Stimulated activated memory B cell treated with anti-CD40 and anti-IgM and Interleukin-4, amounts not matched to agents 10 μg/mL and 1 μg/mL and 100 μg/mL, for 72 hours (primary cell): ENCODE measurements at places on chromosomes 11 and 22.

- peaks cover 43% of the 10 kb centered on the region for H3K4me1 ChIP-seq
- H3K4me3 ChIP-seq, result peak overlapping the region; percentile 38
- H3K36me3 ChIP-seq, result peaks cover 20% of the 10 kb centered on the region
Measured at GRCh38 chr11:47271961-47272661, 2.2 kb downstream of the MADD start.

- H3K36me3 ChIP-seq, result no peaks in the 10 kb centered on the region
- no peak for ATAC-seq
- peaks cover 9% of the 10 kb centered on the region for H3K4me1 ChIP-seq
- no peak overlapping the region for H3K4me3 ChIP-seq
- H3K27ac ChIP-seq, result no peak overlapping the region
- H3K27me3 ChIP-seq, result no peaks in the 10 kb centered on the region
Measured at GRCh38 chr22:33116841-33117547, 58.8 kb upstream of the SYN3 start.

DNA sequence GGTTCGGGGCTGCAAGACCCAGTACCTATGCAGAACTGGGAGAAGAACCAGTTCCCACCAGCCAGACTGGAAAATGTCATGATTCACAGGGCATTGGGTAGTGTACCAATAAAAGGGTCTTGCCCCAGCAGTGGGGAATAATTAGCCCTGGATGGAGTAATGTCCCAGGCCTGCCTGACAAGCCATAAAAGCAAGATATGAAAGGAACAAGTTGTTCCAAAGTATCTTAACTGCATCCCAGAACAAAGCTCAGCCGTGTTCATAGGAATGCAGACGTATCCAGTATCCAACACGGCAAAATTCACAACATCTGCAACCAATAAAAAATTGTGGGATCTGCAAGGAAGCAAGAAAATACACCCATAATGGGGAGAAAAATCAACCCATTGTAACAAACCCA lies 47.9 kb downstream of the ASCL2 start:
- no peak for ATAC-seq
- no peak overlapping the region for H3K27ac ChIP-seq
- H3K4me3 ChIP-seq, result no peak overlapping the region

DNA sequence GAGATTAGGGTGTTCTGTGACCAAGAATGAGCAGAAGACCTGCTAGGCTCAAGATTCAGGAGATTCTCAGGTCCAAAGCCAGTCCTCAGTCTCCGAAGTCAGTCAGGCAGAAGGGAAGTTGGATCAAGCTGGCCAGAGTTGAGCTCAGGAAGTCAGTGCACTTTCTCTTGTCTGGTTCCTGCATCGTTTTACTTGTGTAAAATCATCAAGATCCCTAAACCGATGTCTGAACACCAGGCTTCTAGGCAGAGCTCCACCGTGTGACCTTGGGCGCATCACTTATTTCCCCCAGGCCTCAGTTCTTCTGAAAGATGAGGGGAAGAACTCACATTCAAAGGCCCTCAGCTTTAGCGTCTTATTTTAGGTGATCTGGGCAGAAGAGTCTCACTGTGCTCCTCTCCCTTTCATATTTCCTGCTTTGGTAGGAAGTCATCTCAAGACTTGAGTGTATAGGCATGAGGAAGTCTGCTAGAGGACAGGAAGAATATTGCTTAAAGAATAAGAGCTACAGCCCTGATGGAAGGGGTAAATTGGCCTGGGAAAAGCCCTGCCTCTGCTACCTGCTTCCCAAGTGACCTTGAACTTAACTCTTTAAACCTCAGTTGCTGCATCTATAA lies 20.2 kb downstream of the NF2 start:
- H3K27ac ChIP-seq, result peak overlapping the region; percentile 9
- H3K4me1 ChIP-seq, result peaks cover 57% of the 10 kb centered on the region
- no peak for ATAC-seq

DNA sequence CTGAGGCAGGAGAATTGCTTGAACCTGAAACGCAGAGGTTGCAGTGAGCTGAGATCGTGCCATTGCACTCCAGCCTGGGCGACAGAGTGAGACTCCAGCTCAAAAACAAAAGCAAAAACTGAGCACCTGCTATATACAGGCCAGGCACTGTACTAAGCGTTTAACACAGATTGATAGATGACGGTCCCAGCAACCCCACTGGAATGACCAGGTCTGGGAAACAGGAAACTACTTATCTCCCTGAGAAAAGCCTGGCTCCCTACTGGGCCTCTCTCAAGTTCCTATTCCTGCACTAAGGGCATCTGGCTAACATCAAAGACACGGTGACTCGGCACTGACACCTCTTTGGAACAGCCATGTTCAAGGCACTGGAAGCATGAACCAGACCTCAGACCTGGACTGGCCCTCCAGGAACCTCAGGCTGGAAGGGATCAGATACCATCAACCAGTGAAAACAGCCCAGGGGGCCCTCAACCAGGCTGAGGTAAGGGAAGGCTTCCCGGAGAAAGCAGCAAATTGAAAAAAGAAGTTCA lies 16.6 kb downstream of the ARAP1 start:
- H3K4me3 ChIP-seq, result no peak overlapping the region
- peaks cover 83% of the 10 kb centered on the region for H3K4me1 ChIP-seq
- peaks cover 42% of the 10 kb centered on the region for H3K36me3 ChIP-seq

GRCh38 chr11:66595245-66595904 lies 2.4 kb downstream of the CCS start:
- peaks cover 2% of the 10 kb centered on the region for H3K36me3 ChIP-seq
- H3K27me3 ChIP-seq, result no peaks in the 10 kb centered on the region
- peaks cover 44% of the 10 kb centered on the region for H3K4me1 ChIP-seq

GRCh38 chr11:57216463-57216862 lies 20.6 kb downstream of the APLNR start:
- H3K4me1 ChIP-seq, result no peaks in the 10 kb centered on the region
- H3K36me3 ChIP-seq, result no peaks in the 10 kb centered on the region
- no peak overlapping the region for H3K4me3 ChIP-seq
- H3K27me3 ChIP-seq, result peaks cover 8% of the 10 kb centered on the region

- no peaks in the 10 kb centered on the region for H3K36me3 ChIP-seq
- H3K4me3 ChIP-seq, result no peak overlapping the region
- peaks cover 39% of the 10 kb centered on the region for H3K27me3 ChIP-seq
- H3K27ac ChIP-seq, result no peak overlapping the region
Measured at GRCh38 chr11:46253258-46254132, 24.0 kb upstream of the CREB3L1 start.

DNA sequence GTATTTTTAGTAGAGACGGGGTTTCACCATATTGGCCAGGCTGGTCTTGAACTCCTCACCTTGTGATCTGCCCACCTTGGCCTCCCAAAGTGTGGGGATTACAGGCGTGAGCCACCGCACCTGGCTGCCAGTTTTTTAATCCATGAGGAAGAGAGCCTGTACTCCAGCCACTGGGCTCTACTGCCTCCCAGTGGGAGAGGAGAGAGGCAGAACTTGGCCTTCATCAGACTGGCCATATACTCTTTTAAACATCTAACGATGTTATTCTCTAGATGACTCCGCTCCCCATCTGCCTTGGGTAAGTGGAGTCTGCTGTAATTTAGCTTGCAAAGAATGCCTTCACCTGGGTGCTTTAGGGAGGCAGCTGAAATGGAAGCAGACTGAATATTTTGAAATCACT lies 34.6 kb downstream of the SLC6A5 start:
- no peak overlapping the region for H3K4me3 ChIP-seq
- H3K36me3 ChIP-seq, result no peaks in the 10 kb centered on the region
- H3K4me1 ChIP-seq, result no peaks in the 10 kb centered on the region
- no peak overlapping the region for H3K27ac ChIP-seq

DNA sequence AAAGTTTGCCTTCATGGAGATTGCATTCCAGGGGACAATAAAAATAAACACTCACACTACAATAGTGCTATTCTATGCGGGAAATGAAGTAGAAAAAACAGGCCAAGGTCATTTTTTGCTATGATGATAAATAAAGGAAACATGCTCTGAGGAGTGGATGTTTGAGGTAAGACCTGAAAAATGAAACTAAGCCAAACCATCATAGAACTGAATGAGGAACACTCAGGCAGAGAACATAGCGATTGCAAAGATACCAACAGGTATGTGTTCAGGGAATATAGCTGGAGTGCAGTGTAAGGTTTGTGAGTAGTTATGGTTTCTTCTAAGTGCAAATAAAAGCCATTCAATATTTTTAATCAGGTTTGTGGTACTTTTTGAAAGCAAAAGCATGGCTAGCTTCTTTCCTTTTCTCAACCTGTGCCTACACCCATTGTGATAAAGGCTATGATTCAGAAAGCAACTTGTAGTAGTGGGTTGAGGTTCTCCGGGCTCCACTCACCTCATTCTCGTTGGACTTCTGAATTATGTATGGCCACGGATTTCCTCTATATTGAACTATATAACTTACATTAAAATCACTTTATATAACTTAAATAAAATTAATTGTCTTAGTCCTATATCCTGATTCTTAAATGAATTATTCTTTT lies 278.2 kb upstream of the CHORDC1 start:
- ATAC-seq, result no peak
- H3K27me3 ChIP-seq, result no peaks in the 10 kb centered on the region
- no peak overlapping the region for H3K27ac ChIP-seq
- H3K36me3 ChIP-seq, result no peaks in the 10 kb centered on the region

GRCh38 chr11:117986981-117987574 lies 884 bp downstream of the IL10RA start:
- ATAC-seq, result peak; percentile 58
- H3K27me3 ChIP-seq, result no peaks in the 10 kb centered on the region
- H3K4me1 ChIP-seq, result peaks cover 75% of the 10 kb centered on the region
- H3K36me3 ChIP-seq, result peaks cover 72% of the 10 kb centered on the region
- peak overlapping the region; percentile 97 for H3K27ac ChIP-seq
